ENCODE measurements at places on chromosomes 3 and 15.

DNA sequence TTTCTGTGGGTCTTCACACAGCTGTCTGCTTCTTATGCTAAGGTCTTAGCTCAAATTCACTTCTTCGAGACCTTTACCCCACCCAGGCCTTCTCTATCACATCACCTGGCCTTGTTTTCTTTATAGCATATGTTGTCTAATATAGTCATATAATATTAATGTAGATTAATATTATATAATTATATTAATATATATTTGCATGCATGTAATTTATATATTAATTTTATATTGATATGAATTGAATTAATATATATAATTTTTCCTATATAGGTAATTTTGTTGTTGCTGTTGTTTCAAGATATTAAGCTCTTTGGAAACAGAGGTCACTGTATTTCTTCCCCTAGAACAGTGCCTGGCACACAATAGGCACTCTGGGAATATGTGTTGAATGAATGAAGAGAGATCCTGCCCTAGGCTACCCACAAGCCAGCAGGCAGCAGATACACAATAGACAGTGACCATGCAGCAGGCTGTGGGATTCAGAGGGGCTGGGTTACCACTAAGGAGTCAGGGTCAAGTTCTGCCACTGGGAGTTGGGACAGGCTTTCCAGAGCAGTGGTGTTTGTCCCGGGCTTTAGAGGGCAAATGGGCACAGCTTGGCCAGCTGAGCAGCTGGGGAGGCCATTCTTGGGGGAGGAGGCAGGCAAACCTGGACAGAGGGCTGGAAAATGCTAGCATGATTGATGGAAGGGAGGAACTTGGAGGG is 126.3 kb downstream of the DNAJB8 start:
- no peak for DNase-seq

DNA sequence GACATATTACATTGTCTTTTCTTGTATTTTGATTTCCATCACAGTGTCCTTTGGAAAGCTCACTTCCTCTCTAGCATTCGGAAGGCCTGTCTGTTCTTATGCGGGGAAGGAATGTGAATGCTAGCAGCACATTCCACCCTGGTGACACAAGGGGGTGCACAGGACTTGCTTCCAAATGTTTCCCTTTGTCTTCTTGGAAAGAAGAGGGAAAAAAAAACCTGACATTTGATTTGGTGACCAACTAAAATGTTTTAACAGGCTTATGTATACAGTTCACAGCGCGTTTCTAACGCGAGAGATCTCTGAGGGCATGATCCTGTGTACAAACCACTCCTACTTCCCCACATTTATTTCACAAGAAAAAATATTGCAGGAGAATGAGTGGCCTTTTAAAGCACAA is 107.6 kb upstream of the FXR1 start:
- DNase-seq, result no peak

DNA sequence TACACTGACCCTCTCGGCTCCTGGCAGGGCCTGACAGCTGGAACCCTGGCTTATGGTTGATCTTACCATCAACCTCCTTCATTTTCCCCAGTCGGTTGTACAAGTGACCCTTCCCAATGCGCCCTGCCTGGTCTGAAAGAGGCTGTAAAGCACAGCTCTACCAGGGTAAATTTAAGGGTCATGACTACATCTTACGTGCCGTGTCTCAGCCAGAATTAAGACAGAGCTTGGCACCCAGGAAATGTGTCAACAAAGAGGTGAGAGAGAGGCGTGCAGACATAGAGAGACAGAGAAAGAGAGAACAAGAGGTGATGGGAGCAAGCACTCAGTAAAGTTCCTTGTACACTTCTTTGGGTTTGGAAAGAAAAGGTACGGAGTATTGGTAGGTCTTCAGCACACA is 28.8 kb downstream of the HOMER2 start:
- DNase-seq, result no peak

GRCh38 chr3:15536856-15537255 is 15.3 kb upstream of the COLQ start:
- DNase-seq, result no peak

- DNase-seq, result no peak
Measured at GRCh38 chr3:31423482-31423881, 109.2 kb upstream of the STT3B start.

- no peak for DNase-seq
Measured at GRCh38 chr3:194212845-194213331, 76.9 kb downstream of the HES1 start.

DNA sequence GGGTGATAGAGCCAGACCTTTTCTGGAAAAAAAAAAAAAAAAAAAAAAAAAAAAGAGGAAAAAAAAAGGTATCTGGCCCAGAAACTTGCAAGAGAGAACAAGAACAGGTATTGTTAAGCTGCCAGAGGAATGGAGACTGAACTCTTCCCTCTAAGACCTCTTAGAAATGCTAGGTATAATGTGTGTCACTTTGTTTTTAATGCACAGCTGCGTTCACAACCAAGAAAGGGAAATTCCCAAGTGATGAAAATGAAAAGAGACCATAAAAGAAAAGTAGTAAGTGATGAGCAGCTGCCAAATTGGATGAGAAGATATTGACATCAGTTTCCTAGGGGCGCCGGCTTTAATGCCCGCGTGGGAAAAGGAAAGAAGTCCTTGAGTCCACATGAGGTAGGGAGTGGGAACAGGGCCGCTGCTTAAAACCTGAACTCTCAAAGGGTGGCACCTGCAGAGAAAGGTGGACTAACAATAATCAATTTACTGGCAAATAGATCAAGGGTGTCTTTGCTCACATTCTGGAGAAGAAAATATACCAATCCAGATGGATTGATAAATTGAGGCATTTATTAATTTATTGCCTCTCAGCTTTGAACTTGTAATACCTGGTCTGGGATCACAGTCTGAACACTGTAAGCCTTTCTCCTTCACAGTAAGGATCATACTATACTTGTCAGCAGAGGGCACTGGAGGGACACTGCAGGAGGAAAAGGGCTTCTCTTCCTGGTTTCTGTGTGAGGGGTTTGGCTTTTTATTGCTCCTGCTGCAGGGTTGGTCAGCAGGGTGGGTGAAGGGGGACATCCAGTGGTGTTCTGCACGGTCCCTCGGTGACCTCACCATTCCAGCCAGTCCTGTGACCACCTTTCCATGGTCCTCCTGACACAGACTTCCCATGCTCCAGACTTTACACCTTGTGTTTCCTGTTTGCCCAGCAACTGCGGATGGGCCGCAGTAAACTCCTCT is 131.6 kb downstream of the AQP9 start:
- DNase-seq, result peak; percentile 57

- no peak for DNase-seq
Measured at GRCh38 chr3:101942356-101942755, 93.0 kb downstream of the NFKBIZ start.

- DNase-seq, result no peak
Measured at GRCh38 chr3:173799060-173799816, 401.7 kb downstream of the NLGN1 start.

- no peak for DNase-seq
Measured at GRCh38 chr3:156131241-156131640, 10.9 kb downstream of the KCNAB1 start.

DNA sequence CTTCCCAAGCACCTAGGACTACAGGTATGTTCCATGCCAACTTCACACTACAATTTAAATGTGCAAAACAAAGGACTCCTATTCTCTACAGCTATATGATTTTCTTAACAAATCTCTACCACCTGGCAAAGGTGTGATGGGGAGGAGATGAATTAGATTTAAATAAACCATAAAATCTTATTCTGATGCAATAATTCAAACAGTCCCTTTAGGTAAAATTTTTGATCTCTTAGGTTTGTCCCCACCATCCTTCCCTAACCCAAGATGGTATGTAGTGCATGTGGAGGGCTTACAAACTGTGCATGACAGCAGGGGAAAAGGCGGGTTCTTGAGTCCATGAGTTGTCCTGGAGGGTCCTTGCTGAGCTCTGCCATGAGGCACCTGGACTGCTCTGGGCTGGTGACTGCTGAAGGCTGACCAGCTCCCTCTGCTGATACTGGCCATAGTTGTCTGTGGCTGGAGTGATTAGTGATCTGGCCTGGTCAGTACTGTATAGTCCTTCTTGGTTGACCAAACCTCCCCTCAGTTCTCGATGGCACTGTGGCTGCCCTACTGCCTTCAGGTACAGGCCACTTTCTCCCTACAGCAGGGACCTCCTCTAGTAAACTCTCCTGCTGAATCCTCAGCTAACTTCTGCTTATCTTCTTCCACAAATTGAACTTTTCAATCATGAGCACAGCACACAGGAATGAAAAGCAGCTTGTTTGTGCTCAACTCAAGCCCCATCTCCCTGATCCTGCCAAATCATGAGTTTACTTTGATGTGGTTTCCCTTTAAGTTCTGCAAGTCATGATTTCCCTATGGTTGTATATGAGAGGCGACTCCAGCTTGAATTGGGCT is 30.1 kb downstream of the CFAP161 start:
- no peak for DNase-seq

GRCh38 chr15:70039917-70040316 is 57.8 kb downstream of the TLE3 start:
- DNase-seq, result no peak

DNA sequence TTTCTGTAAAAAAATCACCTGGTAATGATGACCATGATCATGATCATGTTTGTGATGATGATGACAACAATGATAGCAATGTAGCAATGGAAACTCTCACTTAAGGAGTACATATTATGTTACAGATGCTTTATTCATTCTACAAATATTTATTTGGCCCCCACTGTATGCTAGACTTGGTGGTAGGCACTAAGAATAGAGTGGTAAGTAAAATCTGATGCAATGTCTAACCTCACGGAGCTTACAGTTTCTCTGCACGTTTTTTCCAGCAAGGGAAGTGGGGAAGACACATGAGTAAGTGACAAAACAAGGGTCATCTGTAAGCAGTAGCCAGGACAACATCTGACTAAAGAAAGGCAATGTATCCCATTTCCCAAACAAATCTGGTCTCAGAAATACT is 199.4 kb upstream of the MRPL3 start:
- DNase-seq, result no peak

DNA sequence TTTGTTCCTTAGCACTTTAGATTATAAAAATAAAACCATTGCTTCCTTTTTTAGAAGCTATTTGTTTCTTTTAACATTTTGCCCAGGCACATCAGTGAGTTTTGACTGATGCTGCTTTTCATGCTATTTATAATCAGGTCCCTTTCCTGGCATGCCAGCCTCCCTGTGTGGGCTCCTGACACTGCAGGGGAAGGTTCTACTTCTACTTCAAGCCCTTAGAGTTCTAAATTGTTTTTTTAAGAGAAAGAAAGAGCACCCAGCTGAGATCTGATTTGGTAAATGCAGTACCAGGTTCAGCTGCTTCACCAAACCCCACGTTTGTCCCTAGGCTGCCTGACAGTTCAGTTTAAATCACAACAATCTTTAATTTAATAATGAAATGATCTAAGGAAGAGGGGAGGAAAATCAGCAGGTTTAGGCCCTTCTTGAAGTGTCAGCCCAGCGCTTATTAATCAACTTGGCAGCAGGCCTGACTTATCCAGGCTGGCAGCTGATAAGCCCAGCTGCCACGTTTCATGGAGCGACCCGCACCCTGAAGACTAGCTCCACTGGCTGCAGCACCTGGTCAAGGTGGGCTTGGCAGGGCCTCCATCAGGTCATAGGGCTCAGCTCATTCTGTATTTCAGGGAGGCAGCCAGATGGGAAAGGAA is 29.0 kb downstream of the HGD start:
- DNase-seq, result no peak

DNA sequence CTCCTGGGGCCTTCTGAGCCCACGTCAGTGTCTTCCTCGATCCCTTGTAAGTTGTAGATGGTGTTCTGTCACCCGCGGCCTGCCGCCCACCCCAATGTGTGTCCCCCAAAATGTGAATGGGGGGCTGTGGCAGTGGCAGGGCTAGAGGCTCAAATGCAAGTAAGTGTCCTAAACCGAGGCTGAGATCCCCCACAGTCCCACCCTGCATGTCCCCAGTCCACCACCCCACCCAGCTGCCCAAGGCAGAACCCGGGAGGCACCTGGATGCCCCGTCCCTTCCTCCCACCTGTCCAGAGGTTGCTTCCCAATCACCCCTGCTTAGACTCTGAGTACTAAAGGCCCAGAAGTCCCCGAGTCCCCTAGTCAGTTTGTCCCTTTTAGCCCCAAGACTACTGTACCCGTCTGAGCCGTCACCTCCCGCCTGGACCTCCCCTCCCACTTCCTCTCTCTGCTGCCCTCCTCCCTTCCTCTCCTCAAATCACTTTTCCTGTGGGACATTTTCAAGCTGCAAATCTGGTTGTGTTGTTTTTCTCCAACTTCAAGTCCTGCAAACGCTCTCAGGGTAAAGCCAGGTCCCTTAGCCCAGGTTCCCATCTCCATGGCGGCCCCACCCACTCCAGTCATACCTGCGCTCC is 11.8 kb upstream of the PLXND1 start:
- DNase-seq, result no peak

DNA sequence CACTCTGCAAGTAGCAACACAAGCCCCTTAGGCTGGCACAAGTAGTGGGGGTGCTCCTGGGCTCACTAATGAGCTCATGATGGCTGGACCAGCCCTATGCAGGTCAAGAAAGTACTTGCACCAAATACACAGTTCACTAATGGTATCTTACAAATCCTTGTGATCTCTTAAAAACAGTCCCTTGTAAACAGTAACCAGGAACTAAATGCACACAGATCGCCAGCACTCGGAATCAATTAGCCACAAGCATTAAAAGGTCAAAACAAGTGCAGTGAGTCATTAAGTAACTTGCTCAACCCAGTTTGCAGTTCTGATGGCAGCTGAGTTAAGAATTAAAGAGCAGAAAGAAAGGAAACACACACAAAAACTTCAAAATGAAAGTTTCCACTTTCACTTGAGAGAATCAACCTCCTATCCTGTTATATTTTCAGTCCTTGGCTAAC is 43.2 kb downstream of the ARHGEF3 start:
- DNase-seq, result peak; percentile 51

DNA sequence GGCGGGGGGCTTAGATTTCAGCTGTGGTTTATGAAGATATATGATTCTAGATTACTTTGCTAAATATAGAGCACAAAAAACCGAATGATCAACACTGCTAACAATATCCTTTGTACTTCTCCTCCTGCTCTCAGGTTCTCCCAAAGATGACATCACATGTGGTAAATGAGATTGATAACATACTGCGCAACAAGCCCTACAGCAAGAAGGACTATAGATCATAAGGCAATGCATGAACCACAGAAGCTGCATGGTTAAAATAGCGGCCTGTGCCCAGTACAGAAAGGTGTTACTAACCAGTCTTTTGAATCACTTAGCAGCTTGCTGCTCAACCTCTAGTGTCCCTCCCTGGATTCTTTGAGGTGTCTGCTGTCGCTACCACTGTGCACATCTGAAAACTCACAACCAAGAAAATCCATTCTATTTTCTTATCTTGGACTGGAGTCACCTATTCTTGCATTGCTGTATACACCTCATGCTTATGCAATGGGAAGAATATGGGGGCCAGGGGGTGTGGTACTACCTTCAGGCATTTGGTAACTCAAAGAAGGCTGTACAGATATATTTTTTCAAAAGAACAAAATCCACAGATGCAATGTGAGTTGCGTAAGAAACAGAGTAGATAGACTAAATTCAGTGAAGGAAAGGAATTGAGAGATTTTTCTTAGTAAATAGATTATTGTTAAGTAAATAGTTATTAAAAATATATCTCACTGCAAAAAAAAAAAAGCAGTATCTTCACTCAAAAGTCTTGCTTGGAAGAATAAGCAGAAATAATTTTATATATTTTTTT is 18.2 kb downstream of the SSR3 start:
- DNase-seq, result no peak

- peak; percentile 83 for DNase-seq
Measured at GRCh38 chr3:195906865-195907683, 1.3 kb downstream of the TNK2 start.

- DNase-seq, result no peak
Measured at GRCh38 chr15:31740203-31740602, 290.1 kb upstream of the CHRNA7 start.

GRCh38 chr15:49855917-49856637 is 235.2 kb downstream of the DTWD1 start:
- DNase-seq, result no peak

- DNase-seq, result no peak
Measured at GRCh38 chr3:29381595-29381994, 100.7 kb downstream of the RBMS3 start.

All from CD4-positive, alpha-beta T cell treated with Interleukin-1 beta for 1 hour (primary cell).